ENCODE measurements at places on chromosomes 13 and 19. TPM values are rescaled to one million over a fixed set of nuclear protein-coding genes. Genes with fewer than 3 reads are reported as not detected.

- no peak for DNase-seq
- H3K4me3 ChIP-seq = no peak overlapping the region
- H3K4me1 ChIP-seq = peaks cover 8% of the 10 kb centered on the region
- no peak overlapping the region for H3K27ac ChIP-seq
- H3K36me3 ChIP-seq = peaks cover 52% of the 10 kb centered on the region
- H3K27me3 ChIP-seq = no peaks in the 10 kb centered on the region
Observed at GRCh38 chr13:110396913-110397381, 89.9 kb downstream of the COL4A2 start.

The ZNF333 gene
- total RNA-seq = 24.9 TPM

DNA sequence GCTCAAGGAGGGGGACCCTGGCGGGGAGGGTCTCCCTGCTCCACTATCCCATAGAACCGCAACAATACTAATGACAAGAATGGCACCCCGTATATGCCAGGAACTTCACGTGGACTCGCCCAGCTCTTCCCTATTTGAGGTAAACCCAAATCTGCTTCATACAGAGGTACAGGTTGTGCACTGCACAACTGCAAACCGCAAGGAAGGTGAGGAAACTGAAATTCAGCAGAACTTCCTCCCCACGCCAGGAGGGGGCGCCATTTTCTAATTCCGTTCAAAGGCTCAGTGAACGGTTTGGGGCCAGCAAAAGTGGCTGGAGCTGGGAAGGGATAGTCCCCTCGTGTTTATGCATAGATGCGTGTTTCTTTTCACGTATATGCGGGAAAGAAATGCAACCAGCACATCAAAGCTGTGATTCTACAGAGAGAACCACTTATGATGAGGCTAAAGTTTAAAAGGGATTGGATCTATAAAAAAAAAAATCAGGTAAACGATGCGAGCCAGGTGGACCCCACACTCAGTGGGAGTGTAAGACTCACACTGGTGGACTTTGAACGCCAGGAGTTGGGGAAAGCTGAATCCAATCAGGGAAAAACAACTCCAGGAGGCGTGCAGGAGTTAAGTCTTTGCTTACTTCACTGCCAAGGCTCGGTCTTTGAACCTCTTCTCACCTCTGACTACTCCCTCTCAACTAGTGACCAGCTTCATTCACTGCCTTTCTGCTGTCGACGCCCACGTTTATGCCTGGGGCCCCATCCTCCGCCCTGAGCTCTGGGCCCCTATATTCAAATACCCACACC lies 20.3 kb downstream of the C19orf81 start:
- no peaks in the 10 kb centered on the region for H3K36me3 ChIP-seq
- no peaks in the 10 kb centered on the region for H3K4me1 ChIP-seq
- DNase-seq = peak; percentile 71

DNA sequence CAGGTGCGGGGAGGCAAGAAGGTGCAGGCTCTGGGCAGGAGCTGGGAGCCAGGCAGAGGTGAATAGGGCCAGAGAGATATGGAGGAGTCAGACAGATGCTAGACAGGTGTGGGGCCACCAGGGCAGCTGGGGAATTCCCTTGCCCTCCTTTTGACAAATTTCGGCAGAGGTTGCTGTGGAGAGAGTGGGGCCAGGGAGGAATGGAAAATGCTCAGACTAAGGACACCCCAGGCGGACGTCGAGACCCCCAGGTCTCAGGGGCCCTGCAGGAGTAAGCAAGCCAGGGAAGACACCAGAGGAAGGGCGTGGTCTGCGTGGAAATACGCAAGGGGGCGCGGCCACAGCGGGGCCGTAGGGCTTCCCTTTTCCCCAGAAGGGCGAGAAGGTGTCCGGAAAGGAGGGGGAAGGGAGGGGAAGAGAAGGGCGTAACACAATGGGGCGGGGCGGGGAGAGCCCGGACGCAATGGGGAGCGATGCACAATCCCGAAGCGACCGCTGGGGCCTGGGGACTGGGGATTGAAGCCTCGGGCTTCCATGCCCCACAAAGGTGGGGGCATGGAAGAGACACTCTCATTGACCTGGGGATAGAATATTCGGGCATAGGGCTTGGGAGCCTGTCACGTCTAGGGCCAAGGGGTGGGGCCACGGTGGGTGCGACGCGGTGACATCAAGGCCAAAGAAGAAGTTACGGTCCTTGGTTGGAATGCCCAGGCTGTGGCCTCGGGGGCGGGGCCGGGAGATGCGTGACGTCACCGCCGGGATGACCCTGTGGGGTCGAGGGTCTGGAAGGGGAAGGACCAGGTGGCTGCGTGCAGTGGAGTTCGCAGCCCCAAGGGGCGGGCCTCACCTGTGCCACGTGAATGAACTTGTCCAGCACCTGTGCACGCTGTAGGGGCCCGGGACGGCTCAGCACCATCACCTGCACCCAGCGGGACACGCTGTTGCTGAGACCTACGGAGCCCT lies 8.2 kb downstream of the RASGRP4 start:
- no peaks in the 10 kb centered on the region for H3K4me1 ChIP-seq
- H3K36me3 ChIP-seq = no peaks in the 10 kb centered on the region
- H3K27me3 ChIP-seq = peaks cover 50% of the 10 kb centered on the region
- DNase-seq = peak; percentile 93

The FXYD7 gene
- 0.79 TPM for total RNA-seq

- peak overlapping the region; percentile 88 for H3K27ac ChIP-seq
- peaks cover 4% of the 10 kb centered on the region for H3K4me1 ChIP-seq
- DNase-seq = no peak
Observed at GRCh38 chr19:57888107-57888559, 704 bp downstream of the ZNF814 start.

The ZNF730 gene
- total RNA-seq = 32.6 TPM

DNA sequence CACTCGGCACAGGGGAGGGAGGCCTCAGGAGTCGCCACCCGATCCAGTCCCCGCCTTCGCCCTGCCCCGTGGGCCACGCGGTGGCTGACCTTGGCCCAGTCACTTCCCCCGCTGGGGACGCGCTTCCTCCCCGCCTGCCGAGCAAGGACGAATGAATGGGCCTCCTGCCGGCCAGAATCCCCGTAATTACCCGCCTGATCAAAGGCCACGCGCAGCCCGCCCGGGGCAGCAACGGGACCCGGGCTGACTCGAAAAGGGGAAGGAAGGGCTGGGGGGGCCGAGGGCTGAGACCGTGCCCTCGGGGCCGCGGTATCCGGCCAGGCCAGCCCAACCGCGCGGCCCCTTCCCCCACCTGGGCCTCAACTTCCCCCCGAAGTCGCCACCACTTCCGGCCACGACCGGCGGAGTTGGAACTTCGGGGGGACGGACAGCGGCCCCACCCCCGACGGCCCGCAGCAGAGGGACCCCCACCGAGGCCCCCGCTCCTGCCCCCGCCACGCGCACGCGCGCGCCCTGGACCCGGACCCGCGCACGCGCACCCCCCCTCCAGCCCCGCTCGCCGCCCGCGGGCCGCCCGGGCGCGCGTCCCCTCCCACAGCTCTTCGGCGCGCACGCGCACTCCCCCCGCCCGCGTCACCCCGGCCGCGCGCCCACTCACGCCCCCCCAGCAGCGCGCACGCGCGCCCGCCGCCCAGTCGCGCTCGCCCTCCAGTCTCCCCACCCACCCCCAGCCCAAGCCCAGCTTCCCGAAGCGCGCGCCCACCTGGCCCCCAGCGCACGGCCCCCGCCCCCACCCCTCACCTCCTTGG lies 520 bp downstream of the ZNF787 start:
- H3K4me1 ChIP-seq = peaks cover 3% of the 10 kb centered on the region
- DNase-seq = peak; percentile 85
- peak overlapping the region; percentile 58 for H3K27ac ChIP-seq
- H3K4me3 ChIP-seq = peak overlapping the region; percentile 87
- no peaks in the 10 kb centered on the region for H3K27me3 ChIP-seq

DNA sequence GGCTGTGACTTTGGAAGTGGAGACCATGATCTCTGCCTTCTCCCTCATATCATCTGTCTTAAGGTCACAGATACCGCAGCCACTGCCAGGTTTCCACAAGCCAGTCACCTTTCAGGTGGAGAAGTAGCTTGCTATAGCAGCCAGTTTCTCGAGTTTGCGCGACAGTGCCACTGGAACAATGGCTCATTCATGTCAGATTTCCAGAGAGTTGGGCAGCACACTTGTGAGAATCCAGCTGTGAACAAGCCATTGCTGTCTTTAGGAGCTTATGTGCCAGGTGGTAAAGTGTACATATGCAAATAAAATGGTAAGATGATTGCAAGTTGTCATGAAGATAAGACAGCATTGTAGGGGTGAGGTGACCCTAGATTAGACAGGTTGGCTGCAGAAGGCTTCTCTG lies 22.3 kb downstream of the GARRE1 start:
- no peak overlapping the region for H3K4me3 ChIP-seq
- H3K36me3 ChIP-seq = peaks cover 13% of the 10 kb centered on the region
- H3K27me3 ChIP-seq = no peaks in the 10 kb centered on the region

GRCh38 chr13:94342436-94343242 lies 136.8 kb downstream of the DCT start:
- H3K36me3 ChIP-seq = no peaks in the 10 kb centered on the region
- H3K4me1 ChIP-seq = peaks cover 6% of the 10 kb centered on the region
- H3K4me3 ChIP-seq = no peak overlapping the region
- DNase-seq = no peak

DNA sequence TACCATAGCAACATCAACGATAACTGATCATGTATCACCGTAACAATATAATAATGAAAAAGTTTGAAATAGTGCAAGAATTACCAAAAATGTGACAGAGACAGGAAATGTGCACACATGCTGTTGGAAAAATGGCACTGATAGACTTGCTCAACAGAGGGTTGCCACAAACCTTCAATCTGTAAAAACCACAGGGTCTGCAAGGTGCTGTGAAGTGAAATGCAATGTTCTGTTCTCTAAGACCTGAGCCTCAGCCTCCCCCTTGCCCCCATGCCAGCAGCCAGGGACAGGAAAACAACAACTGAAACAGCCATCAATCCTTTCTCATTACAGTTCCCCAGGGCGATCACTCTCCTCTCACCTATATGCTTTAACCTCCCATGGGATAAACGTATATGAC lies 88.4 kb downstream of the USP12 start:
- no peaks in the 10 kb centered on the region for H3K27me3 ChIP-seq
- DNase-seq = no peak
- no peak overlapping the region for H3K27ac ChIP-seq
- peaks cover 47% of the 10 kb centered on the region for H3K36me3 ChIP-seq
- no peak overlapping the region for H3K4me3 ChIP-seq

- DNase-seq = no peak
- no peak overlapping the region for H3K4me3 ChIP-seq
- H3K27ac ChIP-seq = no peak overlapping the region
- H3K36me3 ChIP-seq = no peaks in the 10 kb centered on the region
Observed at GRCh38 chr19:7676376-7676775, 514 bp upstream of the MCEMP1 start.
